ENCODE measurements at places on chromosomes 12 and 14. TPM values are rescaled to one million over a fixed set of nuclear protein-coding genes. Genes with fewer than 3 reads are reported as not detected.

The POMT2 gene
- total RNA-seq, result 17.9 TPM

The CCDC175 gene
- not detected for total RNA-seq

The DCAF11 gene
- total RNA-seq, result 50.4 TPM

The FGF6 gene
- not detected for total RNA-seq

The STAB2 gene
- total RNA-seq, result not detected

DNA sequence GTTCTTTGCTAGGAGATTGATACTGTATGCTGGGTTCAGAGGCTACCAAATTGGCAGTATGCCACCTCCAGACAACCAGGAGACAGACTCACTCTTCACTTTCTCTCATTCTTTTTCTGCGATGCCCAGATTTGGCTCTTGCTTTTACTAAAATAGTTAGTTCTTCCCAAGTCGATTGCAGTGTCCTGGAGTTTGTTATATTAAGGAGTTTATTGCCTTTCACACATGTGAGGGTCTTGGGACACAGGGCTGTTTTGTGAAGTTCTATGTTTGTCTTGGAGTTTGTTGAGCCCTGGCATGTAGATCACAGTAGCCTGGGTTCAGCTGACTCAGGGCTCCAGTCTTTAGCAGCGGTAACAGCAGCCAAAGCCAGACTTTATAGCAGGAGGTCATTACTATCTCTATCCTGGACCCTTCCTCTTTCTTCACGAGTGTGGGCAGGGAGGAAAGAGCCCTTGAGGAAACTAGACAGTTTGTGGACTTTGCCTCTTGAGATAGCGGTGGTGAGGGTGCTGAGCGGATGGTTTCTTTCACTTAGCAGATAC is 1.6 kb downstream of the MLEC start:
- H3K4me3 ChIP-seq, result peak overlapping the region; percentile 96
- H3K4me1 ChIP-seq, result peaks cover 47% of the 10 kb centered on the region
- peak overlapping the region; percentile 88 for H3K27ac ChIP-seq

DNA sequence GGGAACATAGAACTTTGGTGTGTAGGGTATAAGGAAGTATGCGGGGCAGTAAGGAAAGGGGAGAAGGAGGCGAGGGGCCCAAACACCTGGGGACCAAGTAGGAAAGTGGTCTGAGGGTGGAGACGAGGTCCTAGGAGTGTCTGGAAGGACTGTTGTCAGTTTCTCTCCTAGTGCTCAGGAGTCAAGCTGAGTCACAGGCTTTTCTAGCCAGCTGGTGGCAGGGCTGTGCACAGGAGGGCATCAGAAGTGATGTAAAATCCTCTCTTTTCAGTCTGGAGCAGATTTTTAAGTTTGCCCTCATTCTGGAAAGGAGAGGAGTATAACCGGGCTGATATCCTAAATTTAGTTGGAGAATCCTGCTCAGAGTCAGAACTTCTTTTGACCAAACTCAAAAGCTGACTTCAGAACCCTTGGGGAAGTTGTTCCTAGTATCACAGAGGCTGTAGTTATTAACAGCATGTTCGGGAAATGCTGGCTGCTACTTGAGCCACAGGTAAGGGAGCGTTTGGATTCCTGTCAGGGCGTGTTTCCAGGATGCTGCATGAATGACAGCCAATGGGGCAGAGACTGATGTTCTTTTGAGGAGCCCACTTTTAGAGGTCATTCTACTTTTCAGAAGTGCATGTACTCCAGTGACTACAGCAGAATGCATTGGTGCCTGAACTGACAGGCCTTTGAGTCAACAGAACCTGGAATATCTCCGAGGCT is 19.3 kb downstream of the ZNF664 start:
- peaks cover 10% of the 10 kb centered on the region for H3K36me3 ChIP-seq
- no peak overlapping the region for H3K27ac ChIP-seq
- no peaks in the 10 kb centered on the region for H3K27me3 ChIP-seq
- DNase-seq, result no peak

DNA sequence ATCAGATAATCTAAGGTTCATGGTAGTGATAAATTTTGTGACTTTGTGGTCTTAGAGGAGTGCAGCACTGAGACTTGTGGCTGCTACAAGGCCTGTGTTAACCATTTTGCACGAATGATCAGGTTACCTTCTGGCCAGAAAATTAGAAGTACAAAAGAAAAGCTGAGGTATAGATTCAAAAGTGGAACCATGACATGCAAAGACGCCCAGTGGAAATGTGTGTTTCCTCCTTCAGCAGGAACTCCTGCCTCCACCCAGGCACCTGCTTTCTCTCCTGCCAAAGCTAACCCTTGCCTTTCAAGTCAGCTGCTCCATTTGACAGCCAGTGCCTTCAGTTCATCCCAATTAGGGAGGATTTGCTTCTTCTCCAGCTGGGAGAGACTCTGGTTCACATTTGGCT is 10.1 kb downstream of the PDE6H start:
- H3K27ac ChIP-seq, result no peak overlapping the region
- no peak for DNase-seq
- H3K4me1 ChIP-seq, result peaks cover 6% of the 10 kb centered on the region
- H3K36me3 ChIP-seq, result no peaks in the 10 kb centered on the region
- no peak overlapping the region for H3K4me3 ChIP-seq

DNA sequence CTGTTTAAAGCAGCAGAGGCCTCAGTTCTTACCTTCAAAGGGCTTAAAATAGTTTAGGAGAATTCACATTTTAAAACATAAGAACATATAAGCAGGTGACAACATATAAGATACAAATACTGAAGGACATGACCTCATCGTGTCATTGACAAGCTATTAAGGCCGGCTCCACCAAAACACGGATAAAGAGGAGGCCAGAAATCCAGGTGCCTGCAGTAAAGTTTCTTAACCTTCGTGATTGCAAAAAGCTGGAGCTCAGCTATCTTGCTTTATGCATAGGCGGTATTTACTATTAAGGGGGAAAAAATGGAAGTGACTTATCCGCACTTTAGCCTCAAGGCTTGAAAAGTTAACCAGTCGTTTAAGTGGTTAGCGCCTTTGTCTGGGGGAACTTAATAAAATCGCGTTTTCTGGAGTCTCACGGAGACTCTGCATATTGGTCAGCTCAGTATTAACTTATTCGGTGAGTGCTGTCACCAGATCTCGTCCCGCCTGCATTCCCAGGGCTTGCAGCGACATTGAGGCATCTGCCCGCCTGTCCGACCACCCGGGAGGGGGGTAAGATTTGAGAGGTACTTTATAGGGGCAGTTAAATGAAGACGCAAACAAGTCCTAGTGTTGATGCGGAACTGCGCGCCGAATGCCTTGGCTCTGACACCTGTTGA is 1.1 kb upstream of the SP1 start:
- no peaks in the 10 kb centered on the region for H3K27me3 ChIP-seq
- peaks cover 43% of the 10 kb centered on the region for H3K4me1 ChIP-seq
- peak overlapping the region; percentile 95 for H3K27ac ChIP-seq
- peak; percentile 64 for DNase-seq
- peak overlapping the region; percentile 53 for H3K4me3 ChIP-seq

DNA sequence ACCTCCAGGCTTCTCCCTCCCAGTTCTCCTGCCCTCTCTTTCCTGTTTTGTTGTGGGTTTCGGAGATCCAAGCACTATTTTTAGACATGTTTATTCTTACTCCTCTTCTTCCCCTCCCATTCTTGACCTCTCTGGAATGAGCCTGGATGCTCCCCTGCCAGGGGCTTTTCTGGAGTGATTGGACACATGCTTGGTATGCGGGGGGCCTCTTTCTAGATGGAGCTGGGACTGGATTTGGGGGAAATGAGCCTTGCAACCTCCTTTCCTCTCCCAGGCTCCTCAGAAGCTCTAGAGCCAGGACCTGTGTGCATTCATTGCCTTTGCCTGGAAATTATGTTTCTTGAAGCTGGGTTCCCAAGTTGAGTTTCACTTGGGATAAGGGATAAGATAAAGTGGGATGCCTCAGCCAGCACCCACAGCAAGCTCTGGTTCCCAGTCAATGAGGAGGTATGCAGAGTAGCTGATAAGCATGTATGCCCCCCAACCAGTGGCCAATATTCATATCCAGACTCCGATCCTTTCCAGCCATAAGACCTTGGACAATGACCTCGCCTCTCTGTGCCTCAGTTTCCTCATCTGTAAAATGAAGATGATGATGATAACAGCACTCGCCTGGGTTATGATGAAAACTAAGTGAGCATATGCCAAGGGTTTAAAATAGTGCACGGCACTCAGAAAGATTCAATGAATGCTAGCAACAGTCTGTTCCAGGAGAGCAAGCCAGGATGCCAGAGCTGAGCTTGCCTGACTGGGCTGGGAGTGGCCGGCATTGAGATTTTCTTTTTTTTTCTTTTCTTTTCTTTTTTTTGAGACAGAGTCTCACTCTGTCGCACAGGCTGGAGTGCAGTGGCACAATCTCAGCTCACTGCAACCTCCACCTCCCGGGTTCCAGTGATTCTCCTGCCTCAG is 97.8 kb downstream of the SCARB1 start:
- H3K36me3 ChIP-seq, result no peaks in the 10 kb centered on the region
- no peak overlapping the region for H3K4me3 ChIP-seq
- DNase-seq, result no peak

DNA sequence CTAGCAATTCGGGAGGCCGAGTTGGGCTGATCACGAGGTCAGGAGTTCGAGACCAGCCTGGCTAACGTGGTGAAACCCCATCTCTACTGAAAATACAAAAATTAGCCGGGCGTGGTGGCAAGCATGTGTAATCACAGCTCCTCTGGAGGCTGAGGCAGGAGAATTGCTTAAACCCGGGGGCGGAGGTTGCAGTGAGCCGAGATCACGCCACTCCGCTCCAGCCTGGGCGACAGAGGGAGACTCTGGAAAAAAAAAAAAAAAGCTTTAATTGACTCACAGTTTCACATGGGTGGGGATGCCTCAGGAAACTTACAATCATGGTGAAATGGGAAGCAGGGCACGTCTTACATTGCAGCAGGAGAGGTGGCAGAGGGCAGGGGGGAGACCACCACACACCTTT is 30.6 kb upstream of the SLC2A3 start:
- H3K36me3 ChIP-seq, result no peaks in the 10 kb centered on the region
- peaks cover 6% of the 10 kb centered on the region for H3K27me3 ChIP-seq
- H3K4me3 ChIP-seq, result no peak overlapping the region
- DNase-seq, result no peak

GRCh38 chr12:103441437-103442181 is 54.2 kb downstream of the C12orf42 start:
- no peaks in the 10 kb centered on the region for H3K36me3 ChIP-seq
- no peak overlapping the region for H3K27ac ChIP-seq
- H3K4me3 ChIP-seq, result no peak overlapping the region

- peaks cover 7% of the 10 kb centered on the region for H3K4me1 ChIP-seq
- peaks cover 30% of the 10 kb centered on the region for H3K36me3 ChIP-seq
- H3K27ac ChIP-seq, result no peak within 1 kb of the TSS
- no peak for DNase-seq
- H3K4me3 ChIP-seq, result no peak within 1 kb of the TSS
- H3K27me3 ChIP-seq, result no peaks in the 10 kb centered on the region
Observed at GRCh38 chr14:20998674-20999366, at the start of gene SLC39A2. TSS of gene SLC39A2 (plus strand) at chr14:20999293. CDS start at chr14:20999447, 154 bp downstream.

GRCh38 chr12:25422241-25422640 is 130.8 kb downstream of the LMNTD1 start:
- H3K4me1 ChIP-seq, result peaks cover 5% of the 10 kb centered on the region
- H3K27me3 ChIP-seq, result no peaks in the 10 kb centered on the region
- no peak for DNase-seq
- no peak overlapping the region for H3K4me3 ChIP-seq
- no peak overlapping the region for H3K27ac ChIP-seq

- H3K27me3 ChIP-seq, result peaks cover 5% of the 10 kb centered on the region
- peak; percentile 20 for DNase-seq
- H3K4me1 ChIP-seq, result no peaks in the 10 kb centered on the region
Observed at GRCh38 chr14:97456958-97457357, 659.8 kb downstream of the VRK1 start.

DNA sequence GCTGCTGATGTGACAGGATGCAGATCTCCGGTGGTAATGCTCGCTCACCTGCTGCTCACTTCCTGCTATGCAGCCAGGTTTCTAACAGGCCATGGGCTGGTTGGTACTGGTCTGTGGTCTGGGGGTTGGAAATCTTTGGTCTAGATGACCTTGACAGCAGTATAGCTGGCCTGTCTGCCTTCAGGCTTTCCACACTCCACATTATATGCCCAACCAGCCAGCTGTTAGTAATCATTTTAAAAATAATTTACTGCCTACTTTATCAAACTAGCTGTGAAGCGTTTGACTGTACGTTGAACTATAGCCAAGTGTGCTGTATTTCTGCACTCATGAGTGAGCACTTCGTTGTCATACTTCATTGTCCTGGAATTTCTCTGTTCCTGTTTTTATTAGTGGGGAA is 424.0 kb upstream of the GARIN6 start:
- no peak overlapping the region for H3K27ac ChIP-seq
- H3K4me1 ChIP-seq, result no peaks in the 10 kb centered on the region
- H3K4me3 ChIP-seq, result no peak overlapping the region
- H3K27me3 ChIP-seq, result no peaks in the 10 kb centered on the region
- no peak for DNase-seq

GRCh38 chr12:1044199-1044598 is 53.2 kb downstream of the ERC1 start:
- H3K27ac ChIP-seq, result no peak overlapping the region
- DNase-seq, result no peak
- no peaks in the 10 kb centered on the region for H3K27me3 ChIP-seq
- no peaks in the 10 kb centered on the region for H3K36me3 ChIP-seq

GRCh38 chr12:15851045-15851620 is 31.1 kb upstream of the STRAP start:
- H3K27ac ChIP-seq, result no peak overlapping the region
- no peak overlapping the region for H3K4me3 ChIP-seq
- H3K36me3 ChIP-seq, result no peaks in the 10 kb centered on the region
- no peaks in the 10 kb centered on the region for H3K27me3 ChIP-seq

DNA sequence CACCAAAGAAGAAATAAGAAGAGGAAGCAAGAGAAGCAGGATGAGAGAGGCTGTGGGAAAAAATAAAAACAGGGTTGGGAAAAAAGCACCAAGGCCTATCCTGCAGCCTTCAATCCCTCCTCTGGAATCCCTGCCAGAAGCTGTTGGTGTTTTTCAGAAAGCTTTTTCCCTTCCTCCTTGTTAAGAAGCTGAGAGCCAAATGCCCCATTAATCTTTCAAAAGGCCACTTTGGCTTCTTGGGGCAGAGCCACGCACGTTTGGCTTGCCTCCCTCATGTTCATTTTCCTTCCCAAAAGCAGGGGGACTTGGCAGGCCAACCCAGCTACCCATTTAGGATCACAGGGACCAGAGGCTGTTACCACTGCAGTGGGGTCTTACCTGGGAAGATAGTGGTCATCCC is 365.3 kb downstream of the NUAK1 start:
- no peaks in the 10 kb centered on the region for H3K36me3 ChIP-seq
- no peak overlapping the region for H3K27ac ChIP-seq
- H3K4me3 ChIP-seq, result no peak overlapping the region
- peaks cover 6% of the 10 kb centered on the region for H3K4me1 ChIP-seq
- no peaks in the 10 kb centered on the region for H3K27me3 ChIP-seq
- DNase-seq, result peak; percentile 47

GRCh38 chr14:77883131-77883846 is 83.4 kb downstream of the ADCK1 start:
- no peak for DNase-seq
- H3K36me3 ChIP-seq, result peaks cover 13% of the 10 kb centered on the region
- no peaks in the 10 kb centered on the region for H3K4me1 ChIP-seq

Measured in stomach (tissue), 19 donors.